Activated gamma-delta T cell treated with anti-CD3 and anti-CD28 coated beads, Interleukin-2, amount 50 U/mL, for 16 hours (primary cell): ENCODE measurements at places on chromosomes 5 and 9.

DNA sequence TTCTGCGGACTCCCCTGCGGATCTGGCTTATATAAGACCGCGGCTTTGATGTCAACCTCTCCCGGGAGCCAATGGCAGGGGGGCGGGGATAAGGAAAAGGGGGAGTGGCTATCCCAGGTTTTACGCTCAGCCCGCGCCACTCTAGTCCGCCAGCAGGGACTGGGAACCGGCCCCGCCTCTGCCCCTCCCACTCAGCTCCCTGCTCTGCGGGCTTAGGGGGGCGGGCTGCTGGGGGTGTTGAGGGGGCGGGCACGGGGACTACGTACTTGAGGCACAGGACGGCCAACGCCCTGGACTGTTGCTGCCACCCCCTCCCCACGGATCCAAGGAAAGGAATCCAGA is at the start of gene HAND1:
Gene HAND1, minus strand, starts transcription at position 4 of the 342 bp plus-strand sequence. CDS start 219 bp downstream, outside the sequence.
- DNase-seq, result no peak

GRCh38 chr9:115386963-115387770 is 269.2 kb upstream of the TNC start:
- no peak for DNase-seq

GRCh38 chr5:45521067-45521466 is 175.1 kb downstream of the HCN1 start:
- DNase-seq, result no peak

- DNase-seq, result no peak
Measured at GRCh38 chr5:179430193-179431175, 85.2 kb upstream of the ADAMTS2 start.

- no peak for DNase-seq
Measured at GRCh38 chr9:113313261-113313660, 10.1 kb upstream of the RNF183 start.

DNA sequence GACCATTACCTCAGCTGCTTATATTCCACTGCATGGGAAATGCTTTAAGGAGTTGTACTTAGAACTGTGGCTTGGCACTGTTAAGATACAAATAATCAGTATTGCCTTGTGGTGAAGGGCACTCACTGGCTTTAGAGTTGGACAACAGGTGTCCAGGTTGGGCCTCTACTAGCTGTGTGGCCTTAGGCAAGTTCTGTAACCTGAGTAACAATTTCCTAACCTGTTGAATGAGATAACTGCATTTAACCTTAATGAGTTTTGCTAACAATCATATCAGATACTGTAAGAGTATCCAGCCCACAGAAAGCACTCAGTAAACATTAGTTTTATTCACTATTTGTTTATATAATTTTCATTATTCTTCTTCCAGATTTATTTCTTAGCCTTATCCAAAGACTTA is 17.2 kb upstream of the HK3 start:
- no peak for DNase-seq

GRCh38 chr5:122480146-122480545 is 168.1 kb downstream of the SNCAIP start:
- DNase-seq, result no peak

- no peak for DNase-seq
Measured at GRCh38 chr9:36659500-36659899, 86.8 kb downstream of the MELK start.

- no peak for DNase-seq
Measured at GRCh38 chr9:70159630-70160029, 99.1 kb upstream of the SMC5 start.

DNA sequence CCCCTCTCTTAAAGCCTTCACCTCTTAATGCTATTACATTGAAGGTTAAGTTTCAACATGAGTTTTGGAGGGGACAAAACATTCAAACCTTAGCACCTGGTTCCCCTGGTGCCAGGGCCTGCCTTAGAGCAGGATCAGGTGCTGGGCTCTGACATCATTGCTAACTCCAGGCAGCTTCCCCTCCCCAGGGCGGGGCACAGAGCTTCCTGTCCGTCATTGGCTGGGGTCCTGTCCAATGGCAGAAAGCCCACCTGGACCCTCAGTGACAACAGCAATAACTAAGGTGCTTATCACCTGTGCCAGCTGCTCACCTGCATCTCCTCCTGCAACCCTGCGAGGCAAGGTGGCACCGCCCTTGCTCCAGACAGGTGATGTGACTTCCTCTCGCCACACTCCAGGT is 177.4 kb downstream of the NSG2 start:
- DNase-seq, result no peak

DNA sequence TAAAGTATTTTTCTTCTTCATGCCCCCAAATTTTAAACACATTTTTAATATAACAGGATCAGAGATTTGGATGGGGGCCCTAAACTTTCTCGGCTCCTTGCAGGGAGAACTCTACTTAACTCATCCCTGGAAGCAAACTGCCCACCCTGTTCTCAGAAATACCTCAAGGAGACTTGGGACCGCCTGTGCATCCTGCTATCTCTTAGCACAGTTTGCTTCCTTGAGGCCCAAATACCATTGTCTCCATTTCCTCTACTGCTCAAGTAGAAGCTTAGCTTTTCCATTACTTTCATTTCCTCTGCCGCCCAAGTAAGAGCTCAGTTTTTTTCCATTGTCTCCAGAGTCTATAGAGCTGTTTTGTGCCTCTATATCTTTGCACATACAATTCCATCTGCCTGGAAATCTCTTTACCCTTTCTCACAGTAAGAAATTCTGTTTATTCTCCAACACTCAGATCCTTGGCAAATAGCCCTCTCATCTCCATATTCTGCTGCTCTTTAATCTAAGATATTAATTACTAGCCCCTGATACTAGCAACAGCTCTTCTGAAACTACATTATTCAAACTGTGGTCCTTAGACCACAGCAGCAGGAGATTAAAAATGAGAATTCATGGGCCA is 137.8 kb downstream of the CEMIP2 start:
- no peak for DNase-seq

- DNase-seq, result no peak
Measured at GRCh38 chr5:76277736-76278135, 125.3 kb upstream of the IQGAP2 start.

- DNase-seq, result no peak
Measured at GRCh38 chr9:591292-591691, 250.2 kb upstream of the DMRT1 start.
